ENCODE measurements at places on chromosomes 6 and 20.

DNA sequence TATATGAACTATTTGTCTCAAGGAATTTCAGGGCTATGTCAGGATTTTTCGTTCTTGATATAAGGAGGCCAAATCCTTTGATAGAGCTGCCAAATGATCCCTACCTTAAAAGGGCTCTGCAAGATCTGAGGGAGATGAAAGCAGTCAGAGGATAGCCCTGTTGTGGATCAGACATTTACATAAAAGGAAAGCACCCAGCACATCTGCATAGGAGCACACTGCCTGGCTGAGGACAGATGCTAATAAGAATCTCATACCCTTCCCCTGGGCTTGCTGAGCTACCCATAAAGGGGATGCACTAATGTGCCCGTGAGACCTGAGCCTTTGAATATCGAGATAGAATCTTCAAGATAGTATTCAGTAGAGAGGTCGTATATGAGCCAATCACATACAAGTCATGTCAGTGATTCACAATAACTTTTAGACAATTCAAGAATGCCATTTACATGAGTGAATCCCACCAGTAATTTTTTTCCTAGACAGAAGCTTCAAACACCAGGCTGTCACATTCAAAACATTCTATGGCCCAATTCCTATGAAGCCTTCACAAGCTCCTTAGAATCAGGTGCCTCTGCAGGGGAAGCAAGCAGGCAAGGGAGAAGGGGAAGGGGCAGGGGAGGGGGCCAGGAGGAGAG is 71.1 kb downstream of the STMND1 start:
- H3K27ac ChIP-seq, result no peak overlapping the region
- peaks cover 9% of the 10 kb centered on the region for H3K27me3 ChIP-seq

DNA sequence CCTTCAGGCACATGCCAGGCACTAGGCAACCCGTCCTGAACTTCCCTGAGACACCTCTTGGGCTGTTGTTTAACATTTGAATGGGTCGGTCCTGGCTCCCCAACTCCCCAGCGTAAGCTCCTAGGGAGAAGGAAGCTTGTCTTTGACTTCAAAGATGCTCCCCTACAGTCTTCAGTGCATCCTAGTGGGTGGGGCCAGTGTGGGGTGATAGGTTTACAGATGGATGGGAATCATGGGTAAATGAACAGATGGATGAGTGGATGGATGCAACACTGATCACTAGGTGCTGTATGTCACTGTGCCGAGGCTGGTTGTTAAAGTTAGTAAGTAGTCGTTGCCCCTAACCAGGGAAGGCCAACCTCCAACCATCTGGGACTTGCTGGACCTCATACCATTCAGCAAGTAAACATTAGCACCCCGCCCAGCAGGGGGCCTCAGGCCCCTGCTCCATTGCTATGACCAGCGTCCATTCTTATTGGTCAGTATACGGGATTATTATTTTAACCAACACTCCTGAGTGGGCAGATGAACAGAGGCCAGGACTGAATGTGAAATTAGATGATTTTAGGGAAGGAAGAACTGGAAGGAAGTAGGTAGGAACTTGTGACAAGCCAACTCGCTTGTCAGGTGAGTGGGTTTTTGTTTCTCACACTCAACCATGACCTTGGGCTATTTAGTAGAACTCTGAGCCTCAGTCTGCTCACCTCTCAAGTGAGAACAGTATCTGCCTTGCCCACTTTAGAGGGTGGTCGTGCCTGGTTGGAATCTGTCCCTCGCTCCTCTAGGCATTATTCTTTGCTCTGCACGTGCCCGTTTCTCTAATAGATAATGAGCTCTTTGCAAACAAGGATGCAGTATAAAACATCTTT is 82.9 kb upstream of the FOXP4 start:
- H3K4me3 ChIP-seq, result no peak overlapping the region
- no peaks in the 10 kb centered on the region for H3K27me3 ChIP-seq
- no peaks in the 10 kb centered on the region for H3K36me3 ChIP-seq

- H3K27ac ChIP-seq, result no peak overlapping the region
- H3K4me3 ChIP-seq, result peak overlapping the region; percentile 39
- H3K36me3 ChIP-seq, result no peaks in the 10 kb centered on the region
Measured at GRCh38 chr20:17227219-17227575, 357 bp downstream of the PCSK2 start.

DNA sequence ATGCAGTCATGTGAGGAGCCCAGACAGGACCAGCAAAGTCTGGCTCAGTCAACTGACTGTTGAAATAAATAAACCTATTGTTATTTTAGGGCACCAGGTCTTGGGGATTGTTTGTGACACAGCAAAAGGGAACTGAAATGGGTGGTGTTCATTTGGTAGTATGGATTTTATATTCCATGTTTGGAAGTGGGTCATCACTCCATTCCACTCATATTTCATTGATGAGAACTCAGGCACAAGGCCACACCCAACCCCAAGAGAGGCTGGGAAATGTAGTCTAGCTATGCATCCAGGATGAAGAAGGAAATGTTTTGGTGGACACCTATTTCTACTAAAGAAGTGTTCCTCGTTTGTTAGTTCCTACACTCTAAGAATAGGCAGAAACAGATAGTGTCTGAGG is 64.9 kb upstream of the BTBD3 start:
- H3K4me3 ChIP-seq, result no peak overlapping the region
- H3K27me3 ChIP-seq, result no peaks in the 10 kb centered on the region
- DNase-seq, result no peak
- H3K4me1 ChIP-seq, result peaks cover 22% of the 10 kb centered on the region
- H3K27ac ChIP-seq, result no peak overlapping the region

- H3K4me3 ChIP-seq, result no peak overlapping the region
- H3K36me3 ChIP-seq, result peaks cover 33% of the 10 kb centered on the region
- DNase-seq, result no peak
Measured at GRCh38 chr6:15421945-15422733, 176.3 kb downstream of the JARID2 start.

DNA sequence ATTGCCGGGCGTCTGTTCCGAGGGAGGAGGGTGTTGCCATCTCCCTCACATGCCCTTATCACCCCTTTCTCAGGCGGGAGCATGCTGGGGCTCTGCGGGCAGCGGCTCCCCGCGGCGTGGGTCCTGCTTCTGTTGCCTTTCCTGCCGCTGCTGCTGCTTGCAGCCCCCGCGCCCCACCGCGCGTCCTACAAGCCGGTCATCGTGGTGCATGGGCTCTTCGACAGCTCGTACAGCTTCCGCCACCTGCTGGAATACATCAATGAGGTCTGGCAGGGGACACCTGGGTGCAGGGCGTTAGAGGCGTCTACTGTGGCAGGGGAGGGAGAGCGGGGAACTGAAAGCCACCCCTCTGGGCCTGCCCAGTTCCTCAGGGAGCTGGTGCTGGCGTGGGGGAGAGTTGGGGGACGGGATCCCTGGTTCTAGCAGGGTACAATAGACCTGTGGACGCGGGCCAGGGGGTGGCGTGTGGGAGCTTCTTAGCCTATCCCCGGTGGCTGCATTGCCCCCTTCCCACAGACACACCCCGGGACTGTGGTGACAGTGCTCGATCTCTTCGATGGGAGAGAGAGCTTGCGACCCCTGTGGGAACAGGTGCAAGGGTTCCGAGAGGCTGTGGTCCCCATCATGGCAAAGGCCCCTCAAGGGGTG is 697 bp downstream of the PPT2 start:
- H3K36me3 ChIP-seq, result peaks cover 17% of the 10 kb centered on the region
- H3K4me3 ChIP-seq, result peak overlapping the region; percentile 99
- H3K27ac ChIP-seq, result peak overlapping the region; percentile 99
- DNase-seq, result peak; percentile 70

DNA sequence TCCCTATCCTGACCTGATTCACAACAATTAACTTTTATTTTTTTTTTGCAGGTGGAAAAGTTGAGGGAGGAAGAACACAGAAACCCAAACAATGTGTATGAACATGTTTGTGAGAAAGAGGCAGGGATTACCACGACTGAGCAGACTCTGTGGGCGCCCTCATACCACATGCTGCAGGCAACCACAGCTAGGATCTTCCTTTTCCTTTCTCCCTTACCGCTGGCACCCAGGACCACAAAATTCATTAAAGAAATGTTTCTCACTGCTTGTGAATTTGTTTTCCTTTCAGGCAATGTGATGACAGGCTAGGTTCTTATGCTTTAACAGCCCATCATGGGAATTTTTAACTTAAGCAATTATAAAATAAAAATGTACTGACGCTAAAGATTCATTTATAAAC is 287.1 kb downstream of the GMDS start:
- H3K4me1 ChIP-seq, result peaks cover 8% of the 10 kb centered on the region
- no peak overlapping the region for H3K4me3 ChIP-seq
- no peaks in the 10 kb centered on the region for H3K36me3 ChIP-seq
- no peaks in the 10 kb centered on the region for H3K27me3 ChIP-seq
- DNase-seq, result no peak
- no peak overlapping the region for H3K27ac ChIP-seq

GRCh38 chr6:127855542-127856159 is 45.2 kb downstream of the THEMIS start:
- no peak overlapping the region for H3K27ac ChIP-seq
- peaks cover 3% of the 10 kb centered on the region for H3K4me1 ChIP-seq
- H3K27me3 ChIP-seq, result no peaks in the 10 kb centered on the region
- no peaks in the 10 kb centered on the region for H3K36me3 ChIP-seq
- DNase-seq, result no peak

DNA sequence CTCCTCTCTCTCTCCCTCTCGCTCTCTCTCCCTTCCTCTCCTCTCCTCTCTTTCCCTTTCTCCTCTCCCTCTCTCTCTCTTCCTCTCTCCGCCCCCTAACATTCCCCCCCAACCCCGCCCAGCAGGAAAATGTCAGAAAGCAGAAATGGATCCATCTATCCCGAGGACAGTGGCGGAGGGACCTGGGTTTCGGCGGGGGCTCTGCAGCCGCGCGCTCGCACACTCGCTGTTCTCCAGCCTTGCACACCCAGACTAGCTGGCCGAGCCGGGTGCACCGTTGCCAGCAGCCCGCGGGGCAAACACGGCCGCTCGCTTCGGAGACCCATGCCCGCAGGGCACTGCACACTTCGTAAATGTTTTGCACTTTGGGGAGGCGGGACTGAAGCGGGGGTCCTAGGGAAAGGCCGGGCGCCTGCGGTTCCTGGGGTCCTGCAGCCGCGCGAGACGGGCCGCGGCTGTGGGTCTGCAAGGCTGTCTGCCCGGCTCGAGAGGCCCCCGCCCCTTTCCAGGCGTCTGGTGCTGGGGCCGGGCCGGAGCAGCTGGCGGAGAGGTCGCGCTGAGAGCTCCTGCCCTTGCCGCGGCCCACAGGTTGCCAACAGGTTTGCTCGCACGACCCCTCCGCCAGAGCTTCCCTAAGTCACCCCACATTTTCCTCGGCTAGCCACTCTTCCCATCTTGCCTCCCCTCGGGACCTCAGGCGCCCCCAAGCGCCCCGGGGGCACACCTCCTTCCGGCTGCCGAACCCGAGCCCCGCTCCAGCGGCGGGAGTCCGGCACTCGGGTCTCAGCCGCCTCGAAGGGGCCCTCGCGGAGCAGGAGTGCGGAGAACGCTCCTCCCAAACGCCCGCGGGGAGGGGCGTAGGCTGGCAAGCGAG is 818 bp upstream of the MDGA1 start:
- H3K36me3 ChIP-seq, result no peaks in the 10 kb centered on the region
- H3K27ac ChIP-seq, result peak overlapping the region; percentile 56
- H3K4me3 ChIP-seq, result peak overlapping the region; percentile 86
- DNase-seq, result no peak

DNA sequence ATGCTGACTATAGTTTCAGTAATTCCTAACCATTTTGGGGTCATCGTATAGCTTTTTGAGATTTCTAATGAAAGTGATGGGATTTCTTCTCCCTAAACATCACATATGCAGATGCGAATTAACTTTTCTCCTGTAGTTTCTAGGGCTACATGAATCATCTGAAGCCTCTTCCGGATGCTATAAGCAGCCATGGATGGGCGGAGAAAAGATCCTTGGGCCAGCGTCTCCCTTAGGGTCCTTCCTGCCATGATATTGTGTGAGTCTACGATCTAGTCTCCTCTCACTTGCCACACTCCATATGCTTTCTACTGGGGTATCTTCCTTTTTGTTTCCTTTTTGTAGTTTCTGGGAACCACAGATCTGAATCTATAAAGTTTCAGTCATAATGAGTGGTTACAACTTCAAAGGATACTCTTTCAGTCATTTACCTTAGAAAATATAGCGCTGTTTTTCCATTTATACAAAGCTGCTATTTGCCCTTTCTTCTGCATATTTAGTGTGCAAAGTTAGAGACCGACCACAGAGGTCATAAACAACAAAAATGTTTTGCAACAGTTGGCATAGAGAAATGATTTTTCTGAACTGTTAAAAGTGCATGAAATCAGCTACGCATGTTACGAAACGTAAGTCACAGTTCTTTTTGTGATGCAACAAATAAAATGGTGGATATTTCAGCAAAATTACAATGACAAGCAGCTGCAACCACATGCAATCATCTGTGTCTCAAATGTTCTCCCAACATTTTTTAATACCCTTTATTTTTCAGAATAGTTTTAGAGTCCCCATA is 396.2 kb upstream of the SLC35B3 start:
- peaks cover 5% of the 10 kb centered on the region for H3K4me1 ChIP-seq
- no peak overlapping the region for H3K27ac ChIP-seq
- H3K36me3 ChIP-seq, result no peaks in the 10 kb centered on the region
- H3K4me3 ChIP-seq, result no peak overlapping the region
- no peaks in the 10 kb centered on the region for H3K27me3 ChIP-seq

GRCh38 chr20:51422514-51423289 is 119.8 kb downstream of the NFATC2 start:
- H3K4me3 ChIP-seq, result no peak overlapping the region
- no peaks in the 10 kb centered on the region for H3K27me3 ChIP-seq
- DNase-seq, result no peak
- peaks cover 34% of the 10 kb centered on the region for H3K4me1 ChIP-seq
- no peak overlapping the region for H3K27ac ChIP-seq
